ENCODE measurements at places on chromosomes 5 and 9.

GRCh38 chr5:72622170-72622760 is 115.1 kb upstream of the ZNF366 start:
- DNase-seq: no peak

DNA sequence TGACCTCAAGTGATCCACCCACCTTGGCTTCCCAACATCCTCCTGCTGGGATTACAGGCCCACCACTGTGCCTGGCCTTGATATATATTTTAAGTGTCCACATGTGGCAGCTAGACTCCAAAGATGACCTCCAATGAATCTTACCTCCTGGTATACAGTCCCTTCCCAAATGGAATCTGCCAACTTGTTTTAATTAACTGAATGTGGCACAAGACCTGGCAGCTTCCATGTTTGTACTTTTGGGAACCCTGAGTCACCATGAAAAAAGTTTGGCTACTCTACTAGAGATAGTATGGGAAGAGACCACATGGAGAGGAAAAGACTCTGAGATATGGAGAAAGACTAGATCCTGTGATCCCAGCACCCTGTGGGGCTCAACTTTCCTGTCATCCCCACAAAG is 42.5 kb downstream of the CCL28 start:
- DNase-seq: no peak

- peak; percentile 60 for DNase-seq
These were observed 30.4 kb downstream of the CAMK4 start for GRCh38 chr5:111254613-111255012.

DNA sequence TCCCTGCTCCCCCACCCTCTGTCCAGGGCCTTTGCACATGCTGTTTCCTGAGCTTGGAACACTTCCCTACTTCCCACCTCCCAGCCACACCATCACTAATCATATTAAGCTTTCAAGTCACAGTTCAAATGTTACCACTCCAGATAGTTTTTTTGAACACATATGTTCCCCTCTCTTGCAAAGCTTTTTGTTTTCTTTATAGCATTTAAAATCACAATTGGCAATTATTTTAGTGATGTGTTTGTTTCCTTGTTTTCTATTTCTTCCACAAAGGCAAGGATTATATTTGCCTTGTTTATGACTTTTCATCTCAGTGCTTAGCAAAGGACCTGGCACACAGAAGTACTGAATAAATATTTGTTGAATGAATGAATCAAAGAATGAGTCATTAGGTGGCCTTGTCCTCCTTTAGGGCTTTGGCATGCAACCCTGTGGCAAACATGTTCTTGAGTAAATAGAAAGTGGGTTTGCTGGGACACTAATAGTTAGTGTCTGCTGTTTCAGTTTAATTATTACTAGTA is 386.8 kb downstream of the FGF10 start:
- no peak for DNase-seq

DNA sequence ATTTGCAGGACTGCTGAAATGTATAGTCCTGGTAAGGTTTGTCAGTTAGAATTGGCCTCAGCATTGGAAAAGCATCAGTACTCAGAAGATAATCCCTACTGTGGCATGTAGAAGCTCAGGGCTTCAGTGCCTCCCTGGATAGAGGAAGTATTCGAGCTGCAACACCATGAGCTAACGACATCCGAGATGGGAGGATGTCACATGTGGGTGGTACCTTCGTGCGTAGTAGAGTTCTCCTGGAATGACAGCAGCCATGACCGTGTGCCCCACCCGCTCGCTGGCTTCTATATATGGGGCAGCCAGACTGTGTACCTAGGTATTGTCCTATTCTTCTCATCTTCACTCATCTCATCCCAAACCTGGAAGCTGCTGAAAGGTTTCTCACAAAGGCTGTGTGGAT is 345.8 kb upstream of the KLF9 start:
- no peak for DNase-seq

- no peak for DNase-seq
These were observed 78.2 kb upstream of the SMIM23 start for GRCh38 chr5:171707442-171707792.

DNA sequence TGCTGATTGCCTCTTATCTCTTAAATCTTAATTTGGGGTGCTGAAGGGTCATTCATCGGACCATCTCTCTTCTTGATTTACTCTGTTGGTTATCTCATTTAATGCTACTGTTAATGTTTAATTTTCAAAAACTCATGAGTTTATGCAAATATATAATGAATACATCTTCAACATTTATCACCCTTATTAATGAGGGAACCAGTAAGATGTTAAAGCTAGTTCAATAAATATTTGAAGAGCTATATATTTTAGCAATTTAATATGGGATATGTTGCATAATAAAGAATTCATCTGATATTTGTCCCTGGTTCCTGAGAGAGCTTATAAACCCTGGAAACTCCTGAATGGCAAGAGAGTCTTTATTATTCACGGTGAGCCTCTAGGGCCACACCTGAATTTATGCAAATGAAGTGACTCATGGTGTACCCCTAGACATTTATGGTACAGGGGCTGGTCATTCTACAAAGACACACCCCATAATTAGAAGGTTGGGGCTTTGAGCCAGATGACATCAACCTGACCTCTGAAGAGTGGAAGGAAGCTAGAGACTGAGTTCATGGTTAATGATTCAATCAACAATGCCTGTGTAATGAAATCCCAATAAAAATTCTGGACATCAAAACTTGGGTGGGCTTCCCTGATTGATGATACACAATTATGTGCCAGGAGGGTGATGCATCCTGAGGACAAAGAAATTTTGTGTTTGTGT is 339.5 kb upstream of the ZNF608 start:
- no peak for DNase-seq

GRCh38 chr5:116830079-116830478 is 255.5 kb upstream of the SEMA6A start:
- no peak for DNase-seq

GRCh38 chr9:16469184-16469583 is 401.3 kb downstream of the BNC2 start:
- DNase-seq: no peak

GRCh38 chr5:175027390-175027789 is 303.0 kb downstream of the MSX2 start:
- DNase-seq: no peak

- DNase-seq: no peak
These were observed 17.3 kb downstream of the TRUB2 start for GRCh38 chr9:128304971-128305288.

DNA sequence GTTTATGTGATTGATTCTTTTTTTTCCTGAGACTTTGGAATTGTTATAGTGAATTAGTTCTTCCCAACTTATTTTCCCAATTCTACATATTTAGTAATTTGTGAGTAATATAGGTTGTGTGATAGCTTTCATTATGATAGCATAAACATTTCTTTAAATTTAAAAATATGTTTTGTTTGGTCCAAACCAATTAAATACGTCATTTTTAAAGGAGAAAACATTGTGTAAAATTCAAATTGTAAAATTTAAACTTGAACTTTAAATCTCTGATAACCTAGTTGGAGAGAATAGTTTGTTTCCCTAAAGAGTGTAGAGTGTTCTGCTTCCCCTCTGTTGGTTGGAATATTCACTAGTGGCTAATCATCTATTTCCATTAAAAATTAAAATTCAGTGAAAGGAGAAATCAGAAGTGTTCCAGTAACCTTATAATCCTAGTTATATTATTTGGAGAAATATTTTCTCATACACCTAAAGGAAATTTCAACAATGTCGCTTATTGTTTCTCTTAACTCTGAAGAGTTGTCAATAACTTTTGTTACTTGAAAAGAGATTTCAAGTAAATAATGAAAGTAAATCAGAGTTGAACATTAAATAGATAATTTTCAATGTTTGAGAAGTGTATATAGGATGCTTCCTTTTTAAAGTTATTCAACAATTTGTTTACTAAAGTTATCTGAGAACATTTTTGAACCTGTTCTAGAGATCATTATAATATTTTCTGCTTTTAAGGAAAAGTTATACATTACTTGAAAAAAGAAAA is 2.9 kb downstream of the NIPBL start:
- no peak for DNase-seq

GRCh38 chr5:172527559-172527958 is 73.2 kb upstream of the SH3PXD2B start:
- no peak for DNase-seq

- DNase-seq: no peak
These were observed 7.1 kb downstream of the TXNDC8 start for GRCh38 chr9:110330484-110331105.

DNA sequence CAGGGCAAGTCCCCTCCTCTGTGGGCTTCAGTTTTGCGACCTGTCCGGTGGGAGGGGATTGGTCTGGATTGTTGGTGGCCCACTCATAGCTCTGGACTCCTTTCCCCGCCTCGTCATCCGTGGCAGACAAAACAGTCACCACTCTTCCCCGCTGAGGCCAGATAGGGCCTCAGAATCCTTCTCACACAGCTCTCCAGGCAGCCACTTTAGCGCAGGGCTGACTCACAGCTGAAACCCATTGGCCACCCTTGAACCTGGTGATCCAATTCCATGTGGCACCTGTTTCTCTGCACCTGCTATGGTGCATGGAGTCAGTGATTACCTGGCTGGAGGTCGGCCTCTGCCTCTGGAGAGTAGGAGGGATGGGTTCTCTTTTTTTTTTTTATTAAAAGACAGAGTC is 15.8 kb upstream of the CACFD1 start:
- DNase-seq: no peak

DNA sequence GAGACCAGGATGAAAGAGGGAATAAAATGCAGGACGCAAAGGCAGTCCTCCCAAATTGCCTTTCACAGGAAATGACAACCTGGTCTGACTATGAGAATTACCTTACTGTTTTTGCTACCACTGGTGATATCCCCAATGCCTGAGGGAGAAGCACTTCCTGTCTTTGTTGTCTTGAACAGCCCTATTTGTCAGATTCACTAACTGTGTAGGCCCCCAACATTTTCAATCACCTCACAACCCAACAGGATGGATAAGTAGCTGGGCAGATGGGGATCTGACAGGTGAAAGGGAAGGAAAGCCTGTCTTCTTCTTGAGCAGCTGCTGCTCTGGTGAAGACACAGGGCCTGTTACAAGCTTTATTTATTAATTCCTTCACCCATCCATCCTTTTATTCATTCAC is 9.7 kb downstream of the ESM1 start:
- DNase-seq: no peak

DNA sequence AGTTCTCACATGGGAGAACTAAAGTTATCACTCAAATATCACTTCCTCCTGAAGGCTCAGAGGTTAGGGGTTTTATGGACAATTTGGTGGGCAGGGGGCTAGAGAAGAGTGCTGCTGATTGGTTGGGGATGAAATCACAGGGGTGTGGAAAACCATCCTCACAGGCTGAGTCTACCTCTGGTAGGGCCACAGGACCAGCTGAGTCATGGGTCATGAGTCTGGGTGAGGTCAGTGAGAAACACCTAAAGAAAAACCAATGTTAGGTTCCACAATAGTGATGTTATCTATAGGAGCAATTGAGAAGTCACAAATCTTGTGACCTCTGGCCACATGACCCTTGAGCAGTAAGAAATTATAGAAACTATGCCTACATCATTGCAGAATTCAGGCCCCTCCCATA is 203.3 kb upstream of the TARS1 start:
- no peak for DNase-seq

GRCh38 chr5:133034064-133034463 is 7.7 kb upstream of the ZCCHC10 start:
- DNase-seq: no peak

GRCh38 chr5:122129306-122129705 is at the start of gene ZNF474:
Gene ZNF474, plus strand, starts transcription at chr5:122129546. Its CDS starts 22,445 bp downstream, at chr5:122151991.
- DNase-seq: no peak

DNA sequence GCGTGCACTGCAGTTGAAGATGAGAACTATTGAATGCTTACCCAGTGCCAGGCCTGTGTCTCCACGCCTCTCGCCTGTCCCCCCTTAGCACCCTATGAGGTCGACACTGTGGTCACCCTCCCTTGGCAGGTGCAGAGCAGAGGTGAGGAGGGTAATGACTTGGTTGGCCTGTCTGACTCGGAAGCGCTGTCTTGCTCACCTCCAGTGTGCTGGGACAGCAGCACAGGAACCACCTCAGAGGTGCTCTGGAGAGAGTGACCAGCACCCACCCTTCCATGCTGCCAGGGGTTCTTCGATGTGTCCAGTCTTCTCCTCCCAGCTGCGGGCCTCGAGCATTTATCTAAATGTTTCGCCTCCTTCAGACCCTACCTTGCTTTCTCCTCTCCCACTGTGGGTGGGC is 178.3 kb upstream of the IRX2 start:
- DNase-seq: no peak

- no peak for DNase-seq
These were observed 31.7 kb downstream of the ZDHHC21 start for GRCh38 chr9:14661421-14662059.

DNA sequence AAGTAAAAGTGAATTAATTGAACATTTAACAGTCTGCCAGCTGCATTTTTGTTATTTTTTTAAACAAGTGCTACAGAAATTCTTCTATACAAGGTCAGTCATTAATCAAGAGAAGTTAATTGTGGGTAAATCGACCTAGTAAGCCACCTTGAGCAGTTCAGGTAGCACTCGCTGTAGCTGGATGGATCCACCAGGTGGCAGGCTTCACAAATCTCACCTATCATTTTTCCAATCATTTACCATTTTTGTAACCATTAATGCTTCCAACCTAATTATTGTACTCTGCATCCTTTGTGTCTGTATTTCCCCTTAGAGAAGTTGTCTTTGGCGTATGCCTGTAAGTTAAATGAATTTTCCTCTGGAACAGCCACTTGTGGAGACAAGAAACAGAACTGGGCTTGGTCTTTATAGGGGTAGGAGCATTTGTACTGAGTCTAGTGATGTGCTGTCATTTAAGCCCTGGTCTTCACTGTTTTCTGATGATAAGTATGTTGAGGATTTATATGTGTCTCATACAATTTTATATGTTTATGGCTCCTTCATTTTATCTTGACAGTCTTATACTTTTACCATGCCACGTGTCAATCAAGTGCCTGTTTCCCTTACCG is 39.5 kb downstream of the CD180 start:
- DNase-seq: peak; percentile 48

GRCh38 chr9:128918921-128919320 is 1.9 kb upstream of the PHYHD1 start:
- DNase-seq: no peak
